ENCODE measurements at places on chromosomes 2 and 18.

GRCh38 chr2:158006961-158007719, 94.5 kb upstream of the UPP2 start:
- peak; percentile 21 for DNase-seq

DNA sequence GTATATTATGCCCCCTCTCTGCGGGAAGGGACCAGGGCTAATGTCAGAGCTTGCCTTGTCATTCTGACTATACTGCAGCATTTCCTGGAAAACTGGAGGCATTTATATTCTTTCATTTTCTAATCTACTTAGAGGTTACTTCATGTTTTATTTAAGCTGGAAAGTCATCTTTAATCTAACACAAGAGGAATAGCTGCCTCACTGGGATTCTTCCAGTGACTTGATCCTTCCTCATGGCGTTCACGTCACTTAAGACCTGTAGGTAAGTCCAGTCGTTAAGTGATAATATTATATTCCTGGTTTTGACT, 727.6 kb upstream of the DDX18 start:
- no peak for DNase-seq

DNA sequence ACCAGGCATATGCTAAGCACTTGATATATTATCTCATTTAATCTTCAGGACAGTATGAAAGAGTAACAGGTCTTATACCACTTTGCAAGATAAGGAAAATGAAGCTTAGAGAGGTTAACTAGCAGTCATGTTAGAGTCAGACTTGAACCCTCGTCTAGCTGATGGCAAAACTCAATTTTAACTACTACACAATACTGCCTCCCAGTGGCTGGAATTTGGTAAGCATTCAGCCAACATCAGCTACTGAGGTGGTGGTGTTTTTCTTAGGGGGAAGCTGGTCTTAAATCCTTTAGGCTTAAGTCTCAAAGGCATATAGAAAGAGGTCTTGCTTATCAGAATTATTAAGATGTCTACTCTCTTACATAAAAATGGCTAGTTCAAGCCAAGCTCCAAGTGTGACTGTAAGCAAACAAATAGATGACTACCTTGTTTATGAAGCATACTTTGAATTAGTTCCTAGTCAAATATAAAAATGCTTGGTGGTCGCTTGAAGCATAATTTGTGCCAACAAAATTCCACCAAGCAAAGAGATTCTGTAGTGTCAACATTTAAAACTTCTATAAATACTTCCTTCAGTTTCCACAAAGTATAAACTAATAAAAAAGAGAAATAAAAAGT, 325.4 kb upstream of the FIGN start:
- peak; percentile 42 for DNase-seq

- DNase-seq = peak; percentile 67
Observed at GRCh38 chr2:134713176-134713575, 5.6 kb downstream of the TMEM163 start.

DNA sequence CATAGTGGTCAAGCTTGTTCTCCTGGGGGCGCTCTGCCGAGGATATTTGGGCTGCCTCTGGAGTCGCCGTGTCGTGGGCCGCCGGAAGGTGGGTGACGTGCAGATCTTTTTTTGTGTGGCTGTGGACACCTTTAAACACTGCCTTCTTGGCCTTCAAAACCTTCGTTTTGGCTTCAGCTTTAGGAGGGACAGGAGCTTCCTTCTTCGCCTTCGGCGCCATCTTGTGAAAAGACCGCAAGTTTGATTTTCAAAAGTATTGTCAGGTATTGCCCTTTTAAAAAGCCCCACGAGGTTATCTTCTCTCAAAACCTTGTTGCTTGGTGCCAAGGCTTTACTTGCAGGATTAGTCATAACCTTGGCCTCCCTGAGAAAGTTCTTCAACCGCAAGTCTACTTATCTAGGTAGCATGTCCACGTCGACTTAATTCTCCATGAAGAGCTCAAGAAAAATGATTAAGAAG, 20.8 kb downstream of the LAMA3 start:
- DNase-seq = no peak

DNA sequence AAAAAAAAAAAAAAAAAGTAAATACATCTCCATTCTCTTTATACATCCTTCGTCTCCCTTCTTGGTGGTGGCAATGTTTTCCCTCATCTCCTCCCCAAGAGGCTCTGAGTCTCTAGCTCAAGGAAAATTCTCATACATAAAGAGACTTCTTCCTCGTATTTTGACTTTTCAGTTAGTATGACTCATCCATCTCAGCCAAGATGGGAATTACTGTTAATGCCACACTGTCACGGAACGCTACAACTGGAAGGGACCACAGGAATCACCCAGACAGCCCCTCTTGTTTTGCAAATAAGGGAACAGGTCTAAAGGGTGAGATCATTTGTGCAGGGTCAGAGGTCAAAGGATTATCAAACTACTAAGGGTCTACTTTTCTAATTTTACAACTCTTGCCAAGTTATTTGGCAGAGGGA, 19.5 kb downstream of the NFE2L2 start:
- DNase-seq = peak; percentile 66

DNA sequence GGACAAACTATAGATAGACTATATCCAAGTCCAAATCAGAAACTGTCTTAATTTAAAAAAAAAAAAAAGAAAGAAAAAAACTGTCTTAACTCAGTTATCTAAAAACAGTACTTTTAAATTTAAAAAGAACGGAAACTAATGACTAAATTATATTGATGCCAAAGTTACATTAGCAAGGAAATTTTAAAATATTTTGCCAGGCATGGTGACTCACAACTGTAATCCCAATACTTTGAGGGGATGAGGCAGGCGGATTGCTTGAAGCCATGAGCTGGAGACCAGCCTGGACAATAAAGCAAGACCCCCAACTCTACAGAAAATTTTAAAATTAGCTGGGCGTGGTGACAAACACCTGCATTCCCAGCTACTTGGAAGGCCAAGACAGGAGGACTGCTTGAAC, 30.9 kb downstream of the MEMO1 start:
- no peak for DNase-seq

- DNase-seq = no peak
Observed at GRCh38 chr2:13495051-13495450, 778.3 kb downstream of the TRIB2 start.

DNA sequence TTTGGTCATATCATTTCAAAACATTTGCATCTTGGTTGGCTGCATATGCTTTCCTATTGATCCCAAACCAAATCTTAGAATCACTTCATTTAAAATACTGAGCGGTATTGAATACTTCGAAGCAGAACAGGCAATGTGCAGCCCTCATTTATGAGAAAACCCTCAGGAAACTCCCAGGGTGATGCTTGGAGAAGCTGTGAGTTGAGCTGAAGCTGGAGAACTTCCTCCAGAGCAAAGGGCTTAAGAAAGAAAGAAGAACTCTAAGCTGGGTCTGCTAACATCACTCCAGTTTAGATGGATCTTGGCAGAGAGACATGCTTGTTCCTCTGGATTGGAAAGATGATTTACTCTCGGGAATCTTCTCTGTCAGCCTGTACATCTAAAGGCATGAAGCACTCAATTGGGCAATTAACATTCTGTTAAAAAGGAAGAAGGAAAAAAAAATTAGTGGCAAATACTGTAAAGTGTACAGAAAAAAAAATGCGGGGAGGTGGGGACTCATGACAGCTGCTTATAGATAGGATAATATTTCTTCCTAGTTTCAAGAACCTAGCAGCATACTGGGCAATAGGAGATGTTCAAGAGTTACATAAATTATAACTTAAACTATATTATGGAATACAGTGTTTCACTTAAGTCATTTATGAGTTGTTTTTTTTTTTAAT, 49.5 kb downstream of the ATIC start:
- DNase-seq = no peak

DNA sequence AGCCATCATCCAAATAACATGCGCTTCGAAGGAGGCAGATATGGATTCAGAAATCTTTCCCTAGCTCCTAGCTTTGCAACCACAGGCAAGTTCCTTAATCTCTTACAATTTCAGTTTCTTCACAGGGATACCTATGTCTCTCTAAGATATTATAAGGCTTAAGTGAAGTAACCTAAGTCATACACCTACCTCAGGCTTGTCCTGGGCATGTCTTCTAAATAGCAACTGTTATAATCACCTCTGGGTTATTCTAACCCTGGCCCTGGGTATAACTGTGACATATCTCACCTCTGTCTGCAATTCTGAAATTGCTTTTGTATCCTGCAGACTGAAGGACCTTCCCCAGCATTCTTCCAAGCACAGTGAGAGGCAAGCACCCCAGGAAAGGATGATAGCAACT, 8.3 kb upstream of the TBC1D8 start:
- no peak for DNase-seq

DNA sequence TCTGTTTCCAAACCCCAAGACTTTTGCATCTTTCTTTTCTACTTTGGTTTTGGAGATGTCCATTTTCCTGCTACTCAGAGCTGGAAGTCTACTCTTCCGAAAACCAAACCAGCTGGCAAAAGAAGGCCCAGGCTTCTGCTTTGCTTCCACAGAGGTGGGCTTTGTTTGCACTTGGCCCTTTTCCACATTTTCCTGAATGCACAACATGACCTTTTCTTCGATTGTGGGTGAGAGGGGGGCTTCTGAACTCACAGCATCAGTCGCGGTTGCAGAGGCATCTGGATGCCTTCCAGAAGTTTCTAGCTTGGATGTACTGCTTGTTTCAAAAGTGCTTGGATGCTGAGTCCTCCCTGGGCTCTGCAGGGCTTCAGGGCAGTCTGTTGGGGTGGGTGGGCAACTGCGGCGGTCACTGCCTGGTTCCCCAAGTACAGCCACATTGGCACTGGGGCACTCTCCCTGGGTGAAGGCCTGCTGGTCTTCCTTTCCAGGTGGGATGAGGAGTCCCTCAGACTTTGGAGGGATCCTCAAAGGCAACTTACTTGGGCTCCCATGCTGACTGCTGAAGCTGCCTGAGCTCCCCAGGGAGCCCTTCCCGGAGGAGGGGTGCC, 112.3 kb upstream of the LYPD1 start:
- DNase-seq = no peak

DNA sequence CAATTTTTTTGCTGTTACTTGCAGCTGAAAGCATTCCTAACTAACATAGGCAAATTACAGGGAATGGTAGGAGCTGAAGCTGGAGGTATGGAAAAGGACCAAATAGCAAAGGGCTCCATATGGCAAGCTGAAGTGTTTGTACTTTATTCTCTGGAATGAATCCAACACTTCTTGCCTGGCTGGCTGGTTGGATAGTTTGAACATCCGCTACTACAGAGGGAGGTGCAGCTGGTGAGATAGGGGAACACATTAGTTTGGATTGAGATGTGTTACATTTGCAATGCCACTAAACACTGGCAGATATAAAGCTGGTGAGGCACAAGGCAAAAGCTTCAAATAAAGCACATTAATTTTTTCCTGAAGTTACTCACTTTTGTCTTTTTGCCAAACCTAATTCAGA, 291.5 kb downstream of the SP3 start:
- DNase-seq = no peak

- no peak for DNase-seq
Observed at GRCh38 chr2:173118395-173118794, 42.7 kb downstream of the MAP3K20 start.

DNA sequence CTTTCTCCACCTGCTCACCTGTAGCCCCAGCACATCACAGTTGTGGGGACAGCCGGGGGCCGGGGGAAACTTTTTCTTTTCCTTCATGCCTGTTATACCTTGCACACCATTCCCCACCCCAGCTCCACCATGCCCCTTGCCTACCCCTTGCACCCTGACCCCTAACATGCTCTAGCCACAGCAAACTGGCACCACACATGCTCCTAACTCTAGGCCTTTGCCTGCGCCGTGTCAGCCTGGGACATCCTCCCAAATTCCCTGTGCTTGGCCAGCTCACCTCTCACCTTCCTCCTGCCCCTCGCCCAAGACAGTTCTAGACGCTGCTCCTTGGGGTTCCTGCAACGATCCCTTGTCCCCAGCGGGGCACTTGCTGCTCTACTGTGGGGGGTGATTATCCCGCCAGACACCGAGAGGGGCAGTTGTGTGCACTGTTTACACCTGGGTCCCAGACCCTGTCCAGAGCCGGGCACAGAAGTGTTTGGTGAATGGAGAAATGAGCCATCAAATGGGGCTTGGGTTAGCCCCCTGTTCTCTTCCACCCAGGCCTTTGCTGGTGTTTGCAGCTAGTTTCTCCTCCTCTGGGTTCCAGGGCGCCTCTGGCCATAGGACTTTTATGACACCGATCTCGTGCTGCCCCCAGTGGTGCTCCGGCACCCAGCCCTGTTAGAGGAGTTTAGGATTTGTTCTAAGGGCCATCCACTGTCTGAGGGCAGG, 129.8 kb downstream of the CTIF start:
- DNase-seq = no peak

DNA sequence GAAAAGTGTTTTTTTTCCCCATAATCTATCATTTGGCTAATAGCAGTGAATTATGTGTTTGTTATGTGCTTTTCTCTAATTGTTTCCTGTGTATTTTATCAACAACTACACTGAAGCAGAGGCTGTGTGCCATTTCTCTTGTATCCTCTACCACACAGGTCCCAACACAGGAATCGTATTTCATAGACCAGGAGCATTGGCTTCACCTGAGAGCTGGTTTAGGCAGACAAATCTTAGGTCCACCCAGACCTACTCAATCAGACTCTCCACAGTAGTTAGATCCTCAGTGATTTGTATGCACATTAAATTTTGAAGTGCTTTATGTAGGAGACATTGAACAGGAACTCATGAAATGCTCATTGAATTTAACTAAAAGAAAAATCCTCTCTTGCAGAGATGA, 109.2 kb downstream of the FSHR start:
- no peak for DNase-seq
